ENCODE measurements at places on chromosomes 6 and 20.

DNA sequence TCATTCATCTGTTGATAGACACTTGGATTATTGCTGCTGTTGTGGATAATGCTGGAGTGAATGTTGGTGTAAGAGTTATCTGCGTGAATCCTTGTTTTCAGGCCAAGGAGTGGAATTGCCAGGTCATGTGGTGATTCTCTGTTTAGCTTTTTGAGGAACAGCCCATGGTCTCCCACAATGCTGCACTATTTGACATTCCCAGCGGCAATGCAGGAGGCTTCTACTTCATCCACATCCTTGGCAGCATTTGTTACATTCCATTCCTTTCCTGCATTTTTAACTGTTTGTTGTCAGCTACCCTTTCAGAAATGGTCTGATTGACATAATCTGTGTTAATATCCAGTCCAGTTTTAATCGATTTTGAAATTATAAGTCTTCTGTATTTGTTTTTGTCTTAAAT lies 51.7 kb upstream of the CLDN20 start:
- no peak for DNase-seq

DNA sequence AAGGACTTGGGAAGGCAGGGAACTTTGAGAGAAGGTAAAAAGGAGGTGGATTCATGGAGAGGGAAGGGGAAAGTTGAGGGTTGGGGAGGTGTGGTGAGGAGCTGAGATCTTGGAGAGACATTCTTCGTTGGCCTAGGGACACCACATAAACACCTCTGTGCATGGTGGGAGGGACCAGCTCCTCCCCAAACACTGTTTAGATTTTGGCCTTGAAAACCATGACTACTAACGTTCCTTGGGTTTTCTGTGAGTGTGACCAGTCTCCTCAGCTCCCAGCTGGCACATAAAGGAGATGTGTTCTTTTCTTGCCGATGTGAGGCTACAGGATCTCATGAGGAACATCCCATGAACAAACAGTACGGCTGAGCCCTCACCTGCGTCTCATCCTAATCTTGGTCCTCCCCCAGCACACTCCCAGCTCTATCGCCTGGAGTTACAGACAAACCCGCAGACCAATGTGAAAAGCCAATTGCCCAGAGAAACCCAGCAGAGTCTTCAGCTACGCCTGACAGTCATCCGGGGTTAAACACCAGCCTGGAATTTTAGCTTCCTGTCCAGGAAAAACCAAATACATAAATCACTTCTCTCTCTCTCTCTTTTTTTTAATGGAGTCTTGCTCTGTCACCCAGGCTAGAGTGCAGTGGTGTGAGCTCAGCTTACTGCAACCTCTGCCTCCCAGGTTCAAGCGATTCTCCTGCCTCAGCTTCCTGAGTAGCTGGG lies 22.0 kb upstream of the DDR1 start:
- no peak for DNase-seq

DNA sequence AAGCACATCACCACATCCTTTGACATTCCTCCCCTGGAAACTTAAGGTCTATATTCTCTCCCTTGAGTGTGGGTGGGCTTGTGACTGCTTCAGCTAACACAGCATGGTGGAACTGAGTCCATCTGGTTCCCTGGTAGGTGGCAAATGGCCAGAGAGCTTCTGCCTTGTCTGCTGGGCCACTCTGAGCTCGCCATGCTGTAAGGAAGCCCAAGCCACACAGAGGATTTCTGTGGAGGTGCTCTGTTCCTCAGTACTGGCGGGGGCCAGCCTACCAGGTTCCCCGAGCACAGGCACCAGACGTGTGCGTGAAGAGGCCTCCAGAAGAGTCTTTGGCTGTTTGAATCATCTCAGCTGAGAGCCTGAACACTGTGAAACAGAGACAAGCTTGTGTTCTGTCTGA lies 41.6 kb upstream of the PMEPA1 start:
- DNase-seq: no peak

- no peak for DNase-seq
Measured at GRCh38 chr20:37946946-37947345, 44.0 kb downstream of the VSTM2L start.

DNA sequence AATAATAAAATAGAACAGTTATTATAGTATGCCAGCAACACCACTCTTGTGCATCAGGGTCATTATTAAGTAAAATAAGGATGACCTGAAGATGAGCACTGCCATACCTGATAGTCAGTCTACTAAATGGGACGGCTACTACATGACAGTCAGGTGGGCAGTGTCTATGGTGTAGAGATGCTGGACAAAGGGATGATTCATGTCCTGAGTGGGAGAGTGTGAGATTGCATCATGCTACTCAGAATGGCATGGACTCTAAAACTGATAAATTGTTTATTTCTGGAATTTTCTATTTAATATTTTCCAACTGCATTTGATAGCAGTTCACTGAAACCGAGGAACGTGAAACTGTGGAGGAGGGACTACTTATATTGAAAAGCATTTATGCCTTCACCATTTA lies 38.8 kb downstream of the SNX9 start:
- DNase-seq: no peak

DNA sequence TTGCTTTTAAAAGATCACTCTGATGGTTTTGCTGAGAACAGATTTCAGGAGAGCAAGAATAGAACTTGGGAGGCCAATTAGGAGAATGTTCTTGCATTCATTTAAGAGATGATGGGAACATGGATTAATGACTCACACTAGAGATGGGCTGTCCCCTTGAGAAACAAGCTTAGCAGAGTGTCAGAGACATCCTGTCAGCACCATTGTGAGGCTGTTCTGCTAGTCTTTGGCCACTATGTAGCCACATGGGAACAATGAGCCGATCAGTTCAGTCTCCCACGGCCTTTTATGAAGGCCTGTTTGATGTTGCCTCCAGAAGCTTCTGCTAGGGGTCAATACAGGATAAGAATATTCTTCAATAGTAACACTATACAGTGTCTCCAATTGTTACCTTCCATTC lies 113.0 kb upstream of the EYA4 start:
- DNase-seq: no peak

DNA sequence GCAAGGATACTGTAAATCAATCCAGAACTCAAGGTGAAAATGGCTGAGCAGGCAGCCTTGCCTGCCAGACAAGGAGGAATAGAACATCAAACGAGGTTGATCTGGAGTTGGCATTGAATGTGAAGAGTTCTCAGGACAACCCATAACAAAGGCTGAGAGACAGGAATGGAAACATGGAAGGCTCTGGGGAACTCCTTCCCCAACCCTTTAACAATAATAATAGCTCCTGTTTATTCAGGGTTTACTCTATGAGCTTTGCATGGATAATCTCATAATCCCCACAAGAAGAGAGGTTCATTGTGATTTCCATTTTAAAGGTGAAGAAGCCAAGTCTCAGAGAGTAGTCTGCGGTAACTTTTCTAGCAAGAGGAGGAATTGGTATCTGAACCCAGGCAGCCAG lies 151.7 kb downstream of the SOD2 start:
- DNase-seq: no peak

DNA sequence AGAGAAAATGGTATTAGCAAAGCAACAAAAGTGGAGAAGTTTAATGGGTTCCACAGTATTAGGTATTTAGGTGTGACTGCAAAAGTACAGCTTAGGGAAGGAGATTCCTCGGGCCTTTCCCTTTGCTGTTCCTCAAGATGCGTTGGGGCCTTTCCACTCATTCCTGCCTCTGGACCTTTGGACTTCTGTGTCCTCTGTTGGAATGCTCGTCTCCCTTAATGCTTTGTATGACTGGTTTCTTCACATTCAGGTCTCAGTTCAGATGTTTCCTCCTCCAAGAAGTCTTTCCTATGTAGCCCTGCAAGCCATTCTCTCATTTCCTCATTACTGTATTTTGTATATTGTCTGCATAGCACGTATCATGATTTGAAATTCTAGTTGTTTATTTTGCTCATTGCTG lies 39.6 kb downstream of the CTNNBL1 start:
- no peak for DNase-seq

DNA sequence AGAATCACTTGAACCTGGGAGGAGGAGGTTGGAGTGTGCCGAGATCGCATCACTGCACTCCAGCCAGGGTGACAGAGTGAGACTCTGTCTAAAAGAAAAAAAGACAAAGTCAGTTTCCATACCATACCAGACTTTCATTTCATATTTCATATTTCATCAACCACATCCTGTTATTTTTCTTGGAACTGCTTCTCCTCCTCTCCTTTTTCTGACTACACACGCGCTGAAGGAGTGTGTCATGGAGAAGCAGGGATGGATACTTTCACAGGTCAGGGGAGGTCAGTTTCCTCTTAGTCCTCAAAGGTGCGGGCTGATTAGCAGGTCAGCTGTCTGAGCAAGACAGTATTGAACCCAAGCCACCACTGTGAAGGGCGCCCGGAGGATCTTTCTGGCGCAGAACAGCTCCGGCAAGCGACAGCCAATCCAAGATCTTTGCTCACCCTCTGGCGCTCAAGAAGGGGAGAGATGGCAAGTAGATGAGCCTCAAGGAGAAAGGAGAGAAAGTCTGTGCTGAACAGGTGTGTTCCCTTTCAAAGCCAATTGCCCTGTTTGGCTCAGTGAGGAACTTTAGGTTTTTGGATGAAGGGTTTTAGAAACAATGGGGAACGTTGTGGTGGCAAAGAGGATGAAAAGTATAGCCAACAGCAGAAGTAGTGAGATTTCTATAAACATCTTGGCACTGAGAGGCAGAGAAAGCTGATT lies 18.9 kb upstream of the SYNJ2 start:
- peak; percentile 22 for DNase-seq

DNA sequence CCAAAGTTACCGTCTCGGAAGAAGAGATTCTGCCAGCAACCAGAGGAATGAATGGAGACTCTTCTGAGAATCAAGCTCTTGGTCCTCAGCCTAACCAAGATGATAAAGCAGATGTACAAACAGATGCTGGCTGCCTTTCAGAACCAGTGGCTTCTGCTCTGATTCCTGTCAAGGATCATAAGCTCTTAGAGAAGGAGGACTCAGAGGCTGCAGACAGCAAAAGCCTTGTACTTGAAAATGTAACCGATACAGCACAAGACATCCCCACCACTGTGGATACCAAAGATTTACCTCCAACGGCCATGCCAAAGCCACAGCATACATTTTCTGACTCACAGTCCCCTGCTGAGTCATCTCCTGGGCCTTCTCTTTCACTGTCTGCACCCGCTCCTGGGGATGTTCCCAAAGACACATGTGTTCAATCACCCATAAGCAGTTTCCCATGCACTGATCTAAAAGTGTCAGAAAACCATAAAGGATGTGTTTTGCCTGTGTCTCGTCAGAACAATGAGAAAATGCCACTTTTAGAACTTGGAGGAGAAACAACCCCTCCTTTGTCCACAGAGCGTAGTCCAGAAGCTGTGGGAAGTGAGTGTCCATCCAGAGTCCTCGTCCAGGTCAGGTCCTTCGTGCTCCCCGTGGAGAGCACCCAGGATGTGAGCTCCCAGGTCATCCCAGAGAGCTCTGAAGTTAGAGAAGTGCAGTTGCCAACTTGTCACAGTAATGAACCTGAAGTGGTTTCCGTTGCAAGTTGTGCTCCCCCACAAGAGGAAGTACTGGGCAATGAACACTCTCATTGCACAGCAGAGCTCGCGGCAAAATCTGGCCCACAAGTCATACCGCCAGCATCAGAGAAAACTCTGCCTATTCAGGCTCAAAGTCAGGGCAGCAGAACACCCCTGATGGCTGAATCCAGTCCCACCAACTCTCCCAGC lies 109.6 kb downstream of the RTN4IP1 start:
- DNase-seq: peak; percentile 71

DNA sequence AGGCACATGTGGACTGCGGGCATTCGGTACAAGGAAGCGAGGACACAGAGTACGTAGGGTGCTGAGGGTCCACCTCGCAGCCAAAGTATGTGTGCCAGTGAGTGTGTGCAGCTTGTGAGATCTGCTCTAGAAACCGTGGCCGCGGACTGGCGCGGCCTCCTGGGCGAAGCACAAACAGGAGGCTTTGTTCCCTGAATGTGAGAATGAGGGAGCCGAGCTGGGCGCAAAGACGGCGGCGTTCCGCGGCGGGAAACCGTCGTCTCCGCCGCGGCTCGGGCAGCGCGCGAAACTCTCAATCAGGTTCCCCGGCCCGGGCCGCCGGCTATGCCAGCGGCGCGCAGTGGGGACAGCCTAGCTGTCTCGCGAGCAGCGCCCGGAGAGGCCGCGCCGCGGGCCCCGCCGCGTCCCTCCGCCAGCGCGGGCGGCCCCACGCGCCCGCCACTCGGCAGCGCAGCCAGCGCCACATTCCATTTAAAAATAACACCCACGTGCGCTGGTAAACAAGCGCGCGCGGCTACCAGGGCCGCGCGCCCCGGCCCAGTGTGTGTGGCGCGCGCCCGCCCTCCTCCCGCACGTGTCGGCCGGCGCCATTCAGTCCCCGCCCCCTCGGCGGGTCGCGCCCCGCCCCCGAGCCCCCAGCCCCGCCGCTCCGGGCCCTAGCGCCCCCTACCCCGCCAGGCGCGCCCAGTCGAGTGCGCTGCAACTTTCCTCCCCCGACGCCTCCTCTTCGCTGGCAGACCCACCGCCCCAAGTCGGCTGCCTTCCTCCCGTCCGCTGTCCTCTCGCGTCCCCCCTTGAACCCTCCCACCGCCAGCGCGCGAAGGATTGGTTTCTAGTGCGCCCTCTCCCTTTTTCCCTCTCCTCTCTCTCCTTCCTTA lies 3.0 kb upstream of the FOXO3 start:
- DNase-seq: peak; percentile 53

GRCh38 chr6:135412761-135413160 lies 84.8 kb downstream of the AHI1 start:
- no peak for DNase-seq

DNA sequence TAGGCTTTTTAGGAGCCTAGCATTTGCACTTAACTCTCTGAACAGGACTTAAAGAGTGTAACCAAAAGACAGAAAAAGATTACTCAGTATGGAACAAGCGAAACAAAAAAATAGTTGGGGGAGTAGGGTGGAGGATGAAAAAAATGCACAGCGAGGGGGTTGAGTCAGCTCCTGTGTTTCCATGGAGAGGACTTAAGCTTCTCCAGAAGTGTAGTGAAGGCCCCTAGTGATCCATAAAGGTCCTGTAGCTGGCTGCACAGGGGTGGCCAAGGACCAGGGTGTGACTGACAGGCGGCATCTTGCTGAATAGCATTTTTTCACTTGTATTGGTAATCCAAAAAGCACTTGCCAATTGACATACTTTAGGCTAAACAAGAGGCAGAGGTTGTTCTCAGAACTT lies 533.9 kb downstream of the RFPL4B start:
- no peak for DNase-seq

DNA sequence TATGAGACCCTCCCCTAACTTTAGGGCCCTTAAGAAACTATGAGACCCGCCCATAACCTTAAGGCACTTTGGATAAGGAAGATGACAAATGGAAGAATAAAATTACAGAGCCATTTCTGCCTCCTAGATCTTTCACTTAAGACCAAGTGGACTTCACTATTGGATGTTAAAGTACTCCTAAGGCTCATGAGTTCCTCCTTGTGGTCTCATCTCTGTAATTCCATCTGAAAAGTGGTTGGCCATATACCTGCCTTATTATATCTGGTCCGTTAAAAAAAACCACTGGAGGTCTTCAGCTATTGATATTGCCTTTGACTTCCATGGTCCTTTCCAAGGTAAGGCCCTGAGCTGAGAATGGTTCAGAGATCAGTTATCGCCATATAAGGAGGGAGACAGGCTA lies 310.3 kb downstream of the EYA4 start:
- no peak for DNase-seq

- no peak for DNase-seq
Measured at GRCh38 chr6:24824142-24824938, 25.6 kb upstream of the ARMH2 start.
